ENCODE measurements at places on chromosomes 12 and 14. TPM values are rescaled to one million over a fixed set of nuclear protein-coding genes. Genes with fewer than 3 reads are reported as not detected.

DNA sequence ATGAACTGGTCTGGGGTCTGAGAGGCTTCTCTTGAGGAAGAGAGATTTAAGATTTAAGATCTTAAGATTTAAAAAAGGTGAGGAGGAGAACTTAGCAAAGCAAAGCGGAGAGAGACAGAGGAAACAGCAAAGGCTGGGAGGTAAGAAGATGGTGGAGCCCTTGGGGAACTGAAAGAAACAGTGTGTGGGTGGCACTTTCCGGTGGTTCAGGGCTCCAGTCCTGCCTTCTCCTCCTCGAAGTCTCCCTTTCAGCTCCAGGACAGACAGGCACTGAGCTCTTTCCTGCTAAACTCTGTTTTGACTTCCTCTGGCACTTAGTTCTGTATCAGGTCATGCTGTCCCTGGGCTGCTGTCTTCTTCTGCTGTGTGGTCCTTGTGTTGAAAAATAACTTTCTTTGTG is 298.7 kb upstream of the SRRM4 start:
- DNase-seq = no peak

- DNase-seq = no peak
Observed at GRCh38 chr12:21478756-21479455, 22.5 kb downstream of the RECQL start.

DNA sequence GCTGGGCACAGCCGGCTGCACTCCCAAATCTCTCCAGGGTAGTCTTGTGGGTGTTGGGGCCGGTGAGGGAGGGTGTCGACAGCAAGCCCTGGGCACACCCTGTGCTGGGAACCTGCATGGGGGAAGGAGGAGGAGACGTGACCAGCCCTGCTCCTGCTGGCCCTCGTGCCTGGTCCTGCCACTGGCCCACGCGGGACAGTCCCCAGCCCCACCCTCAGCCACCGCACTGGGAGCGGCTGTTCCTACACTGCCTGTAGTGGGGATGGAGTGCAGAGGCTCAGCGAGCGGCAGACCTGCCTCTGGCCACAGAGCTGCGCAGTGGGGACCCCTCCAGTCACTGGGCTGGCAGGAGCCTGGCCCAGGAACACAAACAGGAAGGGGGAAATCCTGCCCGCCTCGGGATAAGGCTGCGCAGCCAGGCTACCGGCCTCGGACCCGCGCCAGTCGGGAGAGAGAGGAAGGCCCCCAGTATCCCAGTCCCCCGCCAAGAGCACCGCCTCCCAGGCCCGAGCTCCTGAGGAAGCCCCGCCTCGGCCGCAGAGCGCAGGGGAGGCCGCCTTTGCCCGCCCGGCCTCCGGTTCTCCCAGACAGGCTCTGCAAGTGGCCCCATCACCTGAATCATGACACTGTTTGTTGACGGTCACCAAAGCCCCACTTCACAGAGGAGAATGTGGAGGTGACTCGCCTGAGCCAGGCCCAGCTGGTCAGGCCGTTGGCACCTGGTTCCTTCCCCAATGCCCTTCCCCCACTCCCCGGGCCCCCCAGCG is 10.6 kb downstream of the AHNAK2 start:
- peak; percentile 85 for DNase-seq

DNA sequence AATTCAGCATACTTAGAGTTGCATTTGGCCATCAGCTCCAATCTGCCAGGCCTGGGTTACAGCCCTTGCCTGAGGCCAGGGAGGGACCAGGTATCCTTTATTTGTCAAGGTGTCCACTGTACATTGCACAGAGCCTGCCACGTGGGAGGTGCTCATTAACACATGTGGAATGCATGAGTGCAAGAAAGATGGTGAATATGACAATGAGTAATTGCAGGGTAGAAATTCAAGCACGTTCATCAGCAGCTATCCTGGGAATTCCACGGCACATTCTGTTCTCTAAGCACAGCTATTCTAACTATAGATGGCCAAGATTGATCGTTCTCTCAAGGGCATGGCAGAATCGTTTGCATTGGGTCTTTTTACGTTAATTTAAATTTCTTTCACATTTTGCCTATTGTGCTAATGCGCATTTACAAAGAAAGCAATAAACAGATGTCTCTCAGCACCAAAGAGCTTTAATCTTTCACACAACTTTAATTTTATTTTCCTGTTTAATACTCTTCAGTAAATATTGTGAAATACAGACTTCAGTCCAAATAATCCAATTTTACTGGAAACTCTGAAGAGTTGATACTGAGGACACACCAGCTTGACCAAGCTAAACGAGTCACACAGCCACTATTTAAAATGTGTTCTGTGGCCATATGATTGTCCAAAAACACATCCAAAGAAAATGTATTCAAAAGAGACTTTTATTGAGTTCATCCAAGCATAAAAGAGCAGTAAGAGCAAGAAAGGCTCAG is 1025.7 kb upstream of the TMEM132C start:
- no peak for DNase-seq

DNA sequence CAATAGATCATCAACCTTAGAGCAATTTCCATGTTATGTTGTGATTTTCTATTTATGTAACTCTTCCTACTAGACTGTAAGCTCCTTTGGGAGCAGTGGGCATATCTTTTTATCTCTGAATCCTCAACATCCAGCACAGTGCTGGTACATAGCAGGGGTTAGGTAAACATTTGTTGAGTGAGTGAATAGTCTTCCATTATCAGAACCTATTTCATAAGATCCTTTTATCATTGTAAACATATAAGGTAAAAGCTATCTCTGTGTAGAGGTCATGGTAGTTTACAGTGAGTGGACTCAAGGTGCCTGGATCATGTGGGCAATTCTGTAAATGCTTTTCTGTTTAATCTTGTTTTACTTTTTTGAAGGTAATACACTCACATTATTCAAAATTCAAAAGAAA is 15.1 kb downstream of the FKBP11 start:
- no peak for DNase-seq

DNA sequence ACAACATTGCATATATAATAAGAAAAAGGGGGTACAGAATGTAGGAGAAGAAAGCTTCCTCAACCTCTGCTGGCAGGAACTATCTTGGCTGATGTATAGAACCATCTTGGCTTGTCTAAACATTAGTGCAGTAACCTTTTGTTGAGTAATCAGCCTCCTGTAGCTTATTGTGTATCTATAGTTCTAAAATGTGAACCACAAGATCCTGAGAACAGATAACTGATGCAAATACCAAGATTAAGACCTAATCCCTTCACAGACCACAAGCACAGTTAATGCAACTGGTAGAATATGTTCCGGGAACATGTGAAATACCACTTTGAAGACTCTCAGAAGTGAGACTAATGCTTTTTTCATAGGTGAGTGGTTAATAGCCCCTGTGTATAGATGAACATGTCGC is 50.7 kb upstream of the KCNC2 start:
- DNase-seq = no peak

GRCh38 chr12:113103756-113104450 is 31.7 kb downstream of the RASAL1 start:
- DNase-seq = no peak

GRCh38 chr14:92340071-92340470 is 17.1 kb downstream of the SLC24A4 start:
- no peak for DNase-seq

GRCh38 chr12:111628505-111629260 is 29.6 kb upstream of the ATXN2 start:
- DNase-seq = no peak

DNA sequence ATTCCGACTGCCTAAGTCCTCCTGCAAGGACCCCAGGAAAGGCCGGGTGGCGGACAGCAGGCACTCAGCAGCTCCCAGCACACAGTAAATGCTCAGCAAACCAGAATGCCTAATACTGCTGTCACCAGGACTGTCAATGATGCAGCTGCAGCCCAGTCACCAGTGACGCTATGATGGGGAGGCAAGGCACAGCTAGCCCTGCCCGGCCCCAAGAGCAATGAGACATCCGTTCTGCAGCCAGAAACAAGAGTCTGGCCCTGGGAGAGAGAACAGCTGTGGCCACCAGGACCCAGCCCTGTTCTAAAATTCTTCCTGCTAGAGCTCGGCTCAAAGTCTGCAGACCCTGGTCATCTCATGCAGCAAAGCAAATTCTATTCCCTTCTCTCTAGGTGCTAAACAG is 69.8 kb downstream of the NCOR2 start:
- peak; percentile 88 for DNase-seq

GRCh38 chr12:61213646-61214045 is 1046.6 kb upstream of the USP15 start:
- DNase-seq = no peak

DNA sequence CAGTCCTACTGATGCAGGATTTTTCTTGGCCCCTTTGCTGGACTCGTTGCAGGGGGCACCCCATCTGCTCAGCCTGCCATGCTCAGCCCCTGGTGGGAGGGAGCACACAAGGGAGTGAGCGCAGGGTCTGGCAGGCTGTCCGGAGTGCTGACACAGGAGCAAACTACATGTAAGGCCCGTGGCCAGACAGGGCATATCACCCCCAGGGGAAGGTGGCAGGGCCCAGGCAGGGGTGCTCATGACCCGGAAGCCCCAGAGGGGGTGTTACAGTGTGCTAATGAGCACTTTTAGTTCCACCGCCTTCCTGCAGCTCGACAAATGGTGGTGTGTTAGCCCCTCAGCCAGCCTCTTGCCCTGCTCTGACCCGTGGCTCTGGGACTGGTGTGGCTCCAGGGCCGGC is 645.6 kb upstream of the TMEM132C start:
- no peak for DNase-seq

Gene DHRS2
- total RNA-seq = not detected

Gene GRIP1
- 0.88 TPM for total RNA-seq
